ENCODE measurements at places on chromosomes 11 and 22.

- DNase-seq: no peak
These were observed 132.3 kb downstream of the CEP164 start for GRCh38 chr11:117459979-117460300.

DNA sequence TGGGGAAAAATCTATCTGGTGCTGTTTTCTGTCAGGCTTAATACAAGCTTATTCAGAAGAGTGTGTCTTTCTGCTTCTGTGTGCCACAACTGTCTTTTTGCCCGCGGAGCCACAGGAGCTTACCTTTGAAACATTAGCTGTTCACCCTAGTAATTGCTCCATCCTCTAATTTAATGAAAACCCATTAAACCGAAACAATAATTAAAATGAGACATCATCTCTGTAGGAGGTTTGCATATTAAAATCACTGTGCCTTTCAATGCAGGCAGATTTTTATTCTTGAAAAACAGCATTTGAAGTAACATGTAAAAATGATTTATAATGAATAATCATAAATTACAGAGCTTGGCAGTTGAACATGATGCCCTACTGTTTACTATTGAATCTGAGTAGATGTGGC, 102.3 kb downstream of the NELL1 start:
- no peak for DNase-seq

GRCh38 chr11:1084561-1085439, 10.1 kb downstream of the MUC2 start:
- DNase-seq: no peak

DNA sequence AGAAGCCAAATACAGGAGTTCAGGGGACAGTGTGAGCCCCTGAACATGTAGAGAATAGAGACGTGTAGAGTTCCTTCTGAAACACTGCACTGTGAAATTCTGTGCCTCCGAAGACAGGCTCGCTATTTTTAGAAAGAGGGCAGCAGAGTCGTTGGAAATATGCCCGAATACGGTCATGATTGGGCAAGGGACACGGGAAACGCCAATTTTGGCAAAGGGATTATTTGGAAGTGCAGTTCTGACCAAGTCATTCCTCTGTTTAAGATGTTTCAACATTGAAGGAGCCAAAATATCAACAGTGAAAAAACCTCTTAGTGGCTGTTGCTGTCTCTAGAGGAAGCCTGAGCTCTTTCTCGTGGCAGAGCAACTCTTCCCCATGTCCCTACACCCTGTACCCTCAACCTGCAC, 9.5 kb upstream of the CBX6 start:
- DNase-seq: no peak

DNA sequence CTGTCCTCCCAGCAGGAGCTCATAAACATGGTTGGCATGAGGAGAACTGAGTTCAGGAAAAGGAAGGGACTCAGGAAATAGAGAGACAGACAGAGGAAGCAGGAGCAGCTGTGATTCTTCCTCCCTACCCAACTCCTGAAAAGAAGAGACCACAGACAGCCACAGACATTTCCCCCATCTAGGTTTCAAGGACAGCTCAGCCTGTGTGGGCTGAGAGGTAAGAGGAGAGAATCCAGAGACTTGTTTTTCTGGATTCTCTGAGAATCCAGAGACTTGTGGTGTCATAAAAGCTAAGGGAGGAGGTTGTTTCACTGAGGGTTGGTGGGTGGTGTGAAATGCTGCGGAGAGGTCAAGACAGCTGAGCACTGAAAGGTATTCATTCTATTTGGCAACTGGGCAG, 19.0 kb upstream of the STK33 start:
- DNase-seq: no peak

DNA sequence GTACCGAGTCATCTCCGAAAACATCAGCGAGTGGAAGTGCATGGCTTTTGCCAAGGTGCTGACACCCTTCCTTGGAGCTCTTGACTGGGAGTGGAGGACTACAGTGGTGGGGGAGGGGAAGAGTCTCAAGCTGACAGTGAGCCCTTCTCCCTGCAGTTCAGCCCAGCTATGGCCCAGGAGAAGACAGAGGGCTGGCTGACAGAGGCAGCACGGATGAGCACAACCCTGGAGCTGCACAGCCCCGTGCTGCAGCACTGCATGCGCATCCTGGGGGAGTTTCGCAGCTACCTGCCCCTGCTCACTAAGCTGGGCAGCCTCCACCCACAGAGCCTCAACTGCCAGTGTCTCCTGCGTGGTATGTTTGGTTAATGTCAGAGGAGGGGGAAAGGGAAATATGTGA, 41.4 kb downstream of the DNHD1 start:
- no peak for DNase-seq

GRCh38 chr22:40654522-40655167, 18.1 kb upstream of the MRTFA start:
- DNase-seq: no peak

DNA sequence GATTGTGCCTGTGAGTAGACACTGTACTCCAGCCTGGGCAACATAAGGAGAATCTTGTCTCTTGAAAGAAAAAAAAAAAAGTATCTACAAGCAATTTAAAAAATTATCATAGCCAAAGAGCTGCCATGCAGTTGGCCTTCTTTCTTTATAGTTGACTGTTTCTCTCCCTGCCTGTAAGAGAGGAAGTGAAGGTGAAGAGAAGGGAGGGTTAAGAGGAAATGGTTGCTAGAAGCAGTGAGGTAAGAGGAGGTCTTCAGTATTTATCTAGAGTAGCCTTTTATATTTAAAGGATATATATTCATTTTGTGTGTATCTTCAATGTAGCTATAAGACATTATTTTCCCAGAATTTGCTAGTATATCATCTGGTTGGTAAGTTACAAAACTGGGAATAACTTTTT, 217.9 kb downstream of the TMEM135 start:
- DNase-seq: no peak

DNA sequence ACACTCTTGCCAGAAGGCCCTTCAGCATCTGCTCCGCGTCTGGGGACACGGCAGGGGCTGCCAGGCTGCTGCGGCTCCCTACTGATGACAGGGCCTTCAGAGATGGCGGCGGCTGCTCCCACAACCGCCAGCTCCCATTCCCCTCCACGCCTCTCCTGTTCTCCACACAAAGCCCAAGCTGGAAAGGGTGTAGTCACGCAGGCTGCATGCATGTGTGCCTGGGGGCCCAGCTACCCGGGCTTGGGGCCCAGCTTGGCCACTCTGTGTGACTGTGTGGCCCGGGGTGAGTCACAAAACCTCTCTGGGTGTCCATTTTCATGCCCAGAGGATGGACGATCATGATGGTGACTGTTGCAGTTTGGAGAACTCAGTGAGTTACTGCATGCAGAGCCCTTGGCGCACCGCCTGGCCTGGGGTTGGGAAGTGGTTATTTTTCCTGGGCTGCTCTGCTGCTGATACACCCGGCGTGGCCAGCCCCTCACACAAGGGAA, 31.7 kb upstream of the PARVB start:
- DNase-seq: no peak

DNA sequence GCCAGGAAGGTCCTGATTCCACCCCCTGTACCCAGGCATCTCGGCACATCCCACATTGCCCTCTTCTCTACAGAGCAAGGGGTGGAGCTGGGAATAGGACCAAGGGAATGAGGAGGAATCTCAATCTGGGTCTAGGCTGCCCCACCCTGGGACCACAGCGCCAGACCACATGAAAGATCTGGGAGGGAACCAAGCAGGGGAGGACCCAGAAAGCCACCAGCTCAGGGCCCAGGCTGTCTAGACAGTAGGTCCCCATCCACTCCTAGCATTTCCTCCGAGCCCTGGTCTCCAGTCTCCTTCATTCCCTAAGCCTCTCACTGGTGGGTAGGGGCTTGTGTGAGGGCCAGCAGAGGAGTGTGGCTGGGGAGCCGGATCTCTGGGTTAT, 11.6 kb downstream of the PHLDB1 start:
- no peak for DNase-seq

GRCh38 chr11:129412494-129412893, 36.8 kb downstream of the BARX2 start:
- no peak for DNase-seq

- no peak for DNase-seq
These were observed 16.8 kb downstream of the MACROD1 start for GRCh38 chr11:64148917-64149617.

- no peak for DNase-seq
These were observed 177.1 kb downstream of the HIPK3 start for GRCh38 chr11:33434294-33434693.

DNA sequence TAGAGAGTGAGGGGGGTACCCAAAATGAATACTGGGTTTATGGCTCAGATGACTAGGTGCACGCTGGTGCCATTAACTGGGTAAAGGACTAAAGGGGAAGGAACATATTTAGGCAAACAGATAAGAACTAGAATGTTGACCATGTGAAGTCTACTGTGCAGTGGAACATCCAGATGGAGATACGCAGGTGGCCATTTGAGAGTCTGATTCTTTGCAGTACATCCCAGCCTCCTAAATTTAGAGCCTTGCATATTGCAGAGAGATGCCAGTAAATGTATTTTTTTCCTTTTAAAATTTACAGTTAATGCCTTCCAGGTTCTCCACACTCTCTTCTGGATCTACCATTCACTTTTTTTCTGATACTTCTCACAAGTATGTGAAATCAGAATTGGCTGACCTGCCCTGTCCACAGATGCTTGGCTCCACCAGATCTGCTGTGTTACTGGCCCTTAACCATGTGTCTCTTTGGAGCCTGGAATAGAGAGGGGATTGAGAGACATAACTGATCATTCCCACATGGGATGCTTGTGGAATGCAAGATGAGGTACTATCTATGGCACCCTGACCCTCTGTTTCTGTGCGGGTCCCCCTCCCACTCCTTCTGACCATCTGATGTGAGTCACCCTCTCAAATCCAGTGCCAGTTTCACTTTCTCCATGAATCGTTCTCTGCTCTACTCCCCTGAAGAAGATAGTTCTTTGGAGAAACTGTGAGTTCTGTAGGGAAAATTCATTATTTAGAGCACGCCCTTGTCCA, 77.0 kb upstream of the NCAM1 start:
- no peak for DNase-seq

DNA sequence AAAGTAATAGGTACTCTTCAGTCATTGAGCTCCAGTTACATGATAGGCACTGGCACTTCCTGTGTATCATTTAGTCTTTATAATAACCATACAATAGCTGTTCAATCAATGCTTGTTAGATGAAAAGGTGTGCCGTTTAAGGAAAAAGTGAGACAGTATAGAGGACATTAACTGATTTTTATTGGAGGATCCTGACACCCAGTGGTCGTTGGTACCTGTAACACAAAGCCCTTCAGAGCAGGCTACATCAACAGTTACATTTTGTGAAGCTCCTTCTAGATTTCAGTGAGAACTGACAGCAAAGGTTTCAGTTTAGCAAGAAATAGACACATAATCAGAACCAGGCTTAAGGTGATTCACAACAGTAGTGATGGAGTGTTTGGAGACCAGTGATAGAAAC, 44.2 kb downstream of the CCDC81 start:
- no peak for DNase-seq

DNA sequence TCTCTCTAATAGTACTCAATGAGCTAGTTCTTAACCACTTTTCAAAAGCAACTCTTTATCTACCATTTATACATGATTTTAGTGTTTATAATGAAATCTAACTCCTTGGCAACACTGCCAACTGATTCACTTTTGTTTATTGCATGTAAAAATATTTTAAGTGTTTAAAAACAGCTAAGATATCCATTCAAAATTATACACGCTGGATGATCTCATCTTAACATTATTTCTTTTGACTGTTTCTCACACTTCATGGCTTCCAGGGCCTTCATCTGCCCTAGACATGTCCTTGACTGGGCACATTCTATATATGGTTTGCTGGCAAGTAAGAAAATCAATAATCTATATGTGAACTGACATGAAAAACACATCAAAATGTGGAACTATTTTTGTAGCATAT, 414.6 kb upstream of the LUZP2 start:
- DNase-seq: no peak

Measured in iPS DF 19.7 (cell line).